ENCODE measurements at places on chromosomes 12 and 14.

- no peak for DNase-seq
These were observed 10.9 kb downstream of the COPS7A start for GRCh38 chr12:6734506-6735387.

GRCh38 chr12:115574826-115575225, 702.7 kb downstream of the MED13L start:
- DNase-seq = no peak

DNA sequence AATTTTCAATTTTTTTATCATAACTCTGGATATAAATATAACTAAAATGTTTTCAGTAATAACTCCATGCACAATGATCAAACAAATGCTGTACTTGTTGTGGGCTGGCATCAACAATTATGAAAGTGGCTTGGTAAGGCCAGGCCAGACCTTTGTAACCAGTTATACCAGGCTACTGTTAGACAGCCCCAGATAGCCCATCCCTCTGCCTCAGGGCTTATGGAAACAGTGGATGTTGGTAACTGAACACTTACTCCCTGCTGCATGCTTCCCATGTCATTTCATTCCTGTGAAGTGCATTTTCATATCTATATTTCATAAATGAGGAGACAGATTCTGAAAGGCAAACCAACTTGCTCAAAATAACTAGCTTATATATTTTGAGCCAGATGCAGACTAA, 195.0 kb downstream of the SYT1 start:
- DNase-seq = no peak

- DNase-seq = no peak
These were observed 27.1 kb upstream of the DICER1 start for GRCh38 chr14:95184413-95184790.

- no peak for DNase-seq
These were observed 269.4 kb upstream of the ALG10 start for GRCh38 chr12:33752854-33753253.

DNA sequence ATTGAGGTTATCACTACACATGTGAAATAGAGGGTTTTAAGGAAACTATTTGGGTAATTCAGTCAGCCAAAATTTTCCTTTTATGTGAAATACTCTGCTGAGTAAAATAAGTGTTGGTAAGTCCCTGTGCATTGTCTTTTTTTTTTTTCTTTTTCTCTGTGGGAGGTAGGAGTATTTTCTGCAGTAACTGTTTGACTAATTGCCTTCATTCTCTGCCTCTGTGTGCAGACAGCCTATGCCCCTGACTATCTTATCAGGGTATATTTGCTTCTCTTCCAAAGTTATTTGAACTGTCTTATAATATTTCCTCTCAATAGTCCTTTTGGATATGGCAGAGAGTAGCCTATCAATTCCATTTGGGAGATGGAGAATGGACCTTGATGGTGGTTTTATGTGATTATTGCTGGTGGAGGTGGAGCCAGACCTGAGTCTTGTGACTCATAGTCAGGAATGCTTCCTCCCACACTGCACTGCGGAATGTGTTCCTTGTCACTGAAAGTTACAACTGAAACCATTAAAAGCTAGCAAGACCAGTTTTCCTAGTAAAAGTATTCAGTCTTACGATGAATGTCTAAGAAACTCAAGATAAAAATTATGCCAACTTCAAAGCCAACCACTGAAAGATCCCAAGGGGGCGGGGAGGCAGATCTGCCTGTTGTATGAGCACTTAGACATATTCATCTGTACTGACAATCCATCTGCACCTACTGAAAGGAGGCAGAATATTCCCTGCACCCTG, 40.9 kb upstream of the STXBP6 start:
- DNase-seq = no peak

- no peak for DNase-seq
These were observed 36.3 kb downstream of the RIN3 start for GRCh38 chr14:92549859-92550230.

- DNase-seq = no peak
These were observed 48.2 kb upstream of the EEA1 start for GRCh38 chr12:92977326-92977725.

GRCh38 chr12:33296529-33296928, 143.1 kb downstream of the SYT10 start:
- DNase-seq = no peak

DNA sequence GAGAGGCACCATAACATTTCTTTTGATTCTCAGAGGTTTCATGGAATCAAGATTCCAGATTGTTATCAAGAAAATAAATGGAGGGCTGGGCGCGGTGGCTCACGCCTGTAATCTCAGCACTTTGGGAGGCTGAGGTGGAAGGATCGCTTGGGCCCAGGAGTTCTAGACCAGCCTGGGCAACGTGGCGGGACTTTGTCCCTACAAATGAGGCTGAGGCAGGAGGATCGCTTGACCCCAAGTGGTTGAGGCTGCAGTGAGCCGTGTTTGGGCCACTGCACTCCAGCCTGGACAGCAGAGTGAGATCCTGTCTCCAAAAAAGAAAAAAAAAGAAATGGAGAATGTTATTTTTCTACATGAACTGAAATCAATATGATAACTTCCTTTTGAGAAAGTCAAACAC, 1.3 kb downstream of the SLC39A9 start:
- DNase-seq = no peak

- no peak for DNase-seq
These were observed 42.1 kb upstream of the CHGA start for GRCh38 chr14:92880851-92881250.

DNA sequence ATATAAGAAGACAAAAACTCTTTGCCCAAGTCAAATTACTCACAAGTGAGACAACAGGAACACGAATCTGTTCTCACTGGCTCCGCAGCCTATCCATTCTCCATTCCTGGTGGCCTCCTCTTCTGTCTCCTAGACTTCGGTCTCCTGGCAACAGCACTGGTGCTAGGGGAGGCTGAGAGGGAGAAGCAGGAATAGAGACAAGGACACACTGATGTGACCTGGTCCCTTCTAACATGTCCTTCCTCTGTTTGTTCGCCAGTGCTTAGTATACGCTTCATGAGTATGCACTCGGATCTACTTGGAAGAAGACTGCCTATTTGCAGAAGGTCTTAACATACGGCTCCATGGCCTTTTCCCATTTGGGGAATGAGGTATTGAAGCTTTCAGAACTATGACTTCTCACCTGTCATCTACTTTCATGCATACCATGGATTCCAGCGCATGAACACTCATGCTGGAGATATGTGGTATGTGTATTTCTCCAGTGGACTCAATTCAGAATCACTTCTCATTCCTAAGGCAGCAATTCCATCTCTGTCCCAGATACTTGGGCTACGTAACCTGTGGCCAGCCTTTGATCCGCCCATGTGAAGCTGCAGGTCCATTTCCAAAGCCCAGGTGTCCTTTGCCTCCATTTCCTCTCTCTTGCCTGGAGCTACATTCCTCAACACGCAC, 33.9 kb downstream of the BHLHE41 start:
- no peak for DNase-seq

DNA sequence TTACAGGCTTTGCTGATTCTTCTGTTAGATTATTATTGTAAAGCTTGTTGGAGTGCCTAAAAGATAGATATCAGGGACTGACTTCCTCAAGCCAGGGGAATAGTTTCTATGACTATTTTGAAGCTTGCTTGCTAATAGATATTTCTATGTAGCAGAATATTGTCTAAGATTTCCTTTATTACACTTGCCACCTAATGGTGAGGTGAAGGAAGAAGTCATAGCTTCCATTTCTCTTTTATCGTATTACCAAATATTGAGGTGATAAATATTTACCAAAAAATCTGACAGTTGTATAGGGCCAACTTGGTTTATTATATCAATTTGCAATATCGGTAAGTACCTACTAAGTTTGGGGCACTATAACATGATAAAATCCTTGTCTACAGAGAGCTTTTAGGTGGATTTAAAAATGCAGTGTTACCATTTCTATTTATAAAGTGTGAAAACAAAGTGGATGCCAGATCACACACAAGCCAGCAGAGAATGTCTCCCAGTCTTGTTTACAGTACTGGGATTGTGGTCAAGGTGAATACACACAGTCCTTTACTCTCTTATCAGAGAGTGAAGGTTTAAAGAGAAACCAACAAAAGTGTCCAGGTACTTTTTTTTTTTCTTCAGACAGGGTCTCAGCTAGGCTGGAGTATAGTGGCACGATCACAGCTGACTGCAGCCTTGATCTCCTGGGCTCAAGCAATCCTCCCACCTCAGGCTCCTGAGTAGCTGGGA, 137.9 kb downstream of the IGF1 start:
- DNase-seq = no peak

GRCh38 chr14:52873694-52874093, 77.2 kb downstream of the FERMT2 start:
- DNase-seq = no peak

DNA sequence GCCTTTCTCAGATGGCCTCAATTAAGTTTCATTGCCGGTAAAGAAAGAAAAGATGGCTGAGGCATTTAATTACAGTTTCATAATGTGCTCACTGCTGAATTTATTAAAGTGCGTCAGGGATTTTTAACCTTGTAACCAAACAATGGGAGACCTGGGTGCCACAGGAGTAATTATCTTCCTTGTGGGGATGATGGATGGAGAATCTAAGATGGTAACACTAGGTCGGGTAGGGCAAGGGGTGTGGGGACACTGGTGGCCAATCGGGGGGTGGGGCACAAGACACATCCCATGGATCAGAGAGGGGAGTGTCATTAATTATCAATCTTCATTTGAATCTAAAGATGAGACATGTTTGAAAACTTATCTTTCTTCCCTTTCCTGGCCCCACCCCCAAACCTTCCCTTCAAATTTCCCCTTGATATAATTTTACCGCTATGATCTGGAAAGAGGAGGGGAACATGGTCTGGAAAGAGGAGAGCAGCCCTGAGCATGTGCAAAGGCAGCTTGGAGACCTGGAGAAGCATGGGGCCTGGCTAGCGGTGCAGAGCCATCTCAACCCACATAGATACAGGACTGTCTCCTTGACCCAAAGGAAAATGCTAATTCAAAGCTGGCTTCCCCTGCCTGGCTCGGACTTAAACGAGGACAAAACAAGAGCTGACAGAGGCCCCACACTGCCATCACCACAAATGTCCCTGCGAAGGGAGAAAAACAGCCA, 231.3 kb upstream of the NOS1 start:
- no peak for DNase-seq

- no peak for DNase-seq
These were observed 49.9 kb downstream of the SCARB1 start for GRCh38 chr12:124813782-124814181.

GRCh38 chr12:87384226-87384625, 645.0 kb downstream of the C12orf50 start:
- no peak for DNase-seq

DNA sequence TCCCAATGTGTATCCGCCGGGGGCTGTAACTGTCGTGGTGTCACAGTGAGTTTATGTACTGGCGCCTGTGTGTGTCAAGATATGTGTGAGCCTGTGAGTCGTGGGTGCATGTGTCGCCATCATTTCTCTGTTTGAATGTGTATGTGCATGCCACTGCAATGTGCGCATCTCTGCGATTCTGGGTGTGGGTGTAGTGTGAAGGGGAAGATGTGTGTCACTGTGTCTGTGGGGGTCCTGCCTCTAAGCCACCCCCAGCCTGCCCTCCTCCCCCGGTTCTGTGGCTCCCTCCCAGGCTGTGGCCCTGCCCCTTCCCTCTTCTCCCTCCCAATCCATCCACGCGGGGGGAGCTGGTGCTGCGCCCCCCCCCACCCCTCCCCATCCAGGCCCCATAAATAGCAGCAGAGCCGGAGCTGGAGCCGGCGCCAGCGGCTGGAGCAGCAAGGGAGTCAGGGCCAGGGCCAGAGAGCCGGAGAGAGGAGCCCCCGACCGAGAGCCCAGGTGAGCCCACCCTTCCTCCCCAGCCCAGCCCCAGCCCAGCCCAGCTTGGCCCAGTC, at the start of gene CPNE6:
Gene CPNE6 (plus strand): TSS at position 419 of the 554 bp plus-strand sequence. CDS start 1,375 bp downstream, outside the sequence.
- DNase-seq = no peak

GRCh38 chr12:54486173-54486867, 11.2 kb upstream of the NCKAP1L start:
- no peak for DNase-seq

DNA sequence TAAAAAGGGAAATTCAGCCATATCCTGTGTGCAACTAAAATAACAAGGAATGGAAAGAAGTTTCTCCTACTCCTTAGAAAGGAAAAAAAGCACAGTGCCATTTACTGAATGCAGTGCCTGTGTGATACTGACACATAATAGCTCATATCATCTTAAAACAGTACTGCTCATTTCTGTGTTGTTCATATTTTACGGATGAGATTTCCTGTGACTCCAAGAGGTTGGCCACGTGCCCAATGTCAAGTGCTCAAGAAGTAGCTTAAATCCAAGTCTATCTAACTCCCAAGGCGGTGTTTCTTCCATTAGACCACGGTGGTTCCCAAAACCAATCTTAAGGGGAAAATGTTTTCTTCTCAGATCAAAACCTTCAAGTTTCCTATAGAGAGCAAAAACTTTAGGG, 20.0 kb downstream of the MAP3K9 start:
- no peak for DNase-seq

- DNase-seq = no peak
These were observed 9.2 kb downstream of the GLIPR1 start for GRCh38 chr12:75489613-75490210.

DNA sequence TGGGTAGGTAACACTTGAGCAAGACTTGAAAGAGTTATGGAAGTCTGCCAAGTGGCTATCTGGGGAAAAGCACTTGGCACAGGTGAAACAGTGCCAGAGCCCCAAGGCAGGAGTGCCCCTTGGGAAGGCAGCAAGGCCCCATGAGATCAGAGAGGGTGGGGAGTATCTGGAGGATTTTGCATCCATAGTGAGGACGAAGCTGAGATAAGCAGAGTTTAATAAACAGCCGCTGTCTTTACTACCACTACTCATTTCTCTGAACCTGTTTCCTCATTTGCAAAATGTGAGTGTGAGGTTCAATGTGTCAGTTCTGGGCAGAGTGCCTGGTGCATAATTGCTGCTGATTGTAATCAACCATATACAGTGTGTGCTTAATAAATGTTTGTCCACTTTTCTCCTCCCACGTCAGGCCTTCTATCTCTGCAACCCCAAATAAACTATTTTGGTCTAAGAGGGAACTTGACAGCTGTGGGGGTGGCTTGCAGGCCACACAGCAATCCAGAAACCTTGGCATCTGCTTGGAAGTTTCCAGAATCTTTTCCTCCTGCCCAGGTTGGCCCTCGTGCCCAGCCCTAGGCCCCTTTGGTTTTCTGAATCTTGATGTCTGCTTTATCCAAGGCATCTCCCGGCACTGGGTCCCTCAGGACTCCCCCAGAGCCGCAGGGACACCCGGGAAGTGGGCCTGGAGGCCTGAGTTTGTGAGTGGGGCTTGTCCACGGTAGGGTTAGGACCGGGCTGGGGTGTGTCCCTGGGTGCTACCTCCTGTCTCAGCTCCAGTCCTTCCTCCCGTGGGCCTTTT, 4.5 kb downstream of the ABCB9 start:
- no peak for DNase-seq

- no peak for DNase-seq
These were observed 17.4 kb upstream of the ZDHHC17 start for GRCh38 chr12:76746516-76746915.

All from left renal pelvis (tissue), 4 donors.